CD4-positive, alpha-beta T cell treated with Interferon gamma for 1 hour (primary cell): ENCODE measurements at places on chromosomes 3 and 15.

- DNase-seq, result peak; percentile 58
Observed at GRCh38 chr15:73318463-73319351, 50.1 kb downstream of the HCN4 start.

DNA sequence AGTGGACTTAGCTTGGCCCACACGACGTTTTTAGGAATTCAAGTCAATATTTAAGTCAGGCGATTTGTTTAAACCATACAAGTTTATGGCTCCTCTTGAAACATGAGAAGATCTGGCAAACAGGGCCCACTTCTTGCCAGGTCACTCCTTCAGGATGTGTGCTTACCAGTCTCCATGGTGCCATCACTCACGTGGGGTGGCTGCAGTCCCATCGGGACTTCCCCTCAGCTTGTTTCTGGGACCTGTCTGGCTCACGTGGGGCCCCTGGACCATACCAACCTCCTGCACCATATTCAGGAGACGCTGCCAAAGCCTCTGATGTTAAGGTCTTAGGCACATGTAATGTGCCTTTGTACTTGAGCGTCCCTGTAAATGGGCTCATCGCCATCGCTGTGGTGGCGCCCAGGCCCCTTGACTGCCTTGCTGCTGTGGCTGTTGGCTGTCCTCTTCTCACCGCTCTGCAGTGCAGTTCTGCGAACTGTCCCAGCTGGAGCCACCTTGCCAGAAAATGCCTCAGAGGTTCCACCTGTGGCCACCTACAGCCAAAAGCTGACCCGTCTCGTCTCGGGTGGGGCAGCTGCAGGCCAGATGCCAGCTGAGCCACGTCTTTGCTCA, 8.9 kb downstream of the MCM2 start:
- no peak for DNase-seq

DNA sequence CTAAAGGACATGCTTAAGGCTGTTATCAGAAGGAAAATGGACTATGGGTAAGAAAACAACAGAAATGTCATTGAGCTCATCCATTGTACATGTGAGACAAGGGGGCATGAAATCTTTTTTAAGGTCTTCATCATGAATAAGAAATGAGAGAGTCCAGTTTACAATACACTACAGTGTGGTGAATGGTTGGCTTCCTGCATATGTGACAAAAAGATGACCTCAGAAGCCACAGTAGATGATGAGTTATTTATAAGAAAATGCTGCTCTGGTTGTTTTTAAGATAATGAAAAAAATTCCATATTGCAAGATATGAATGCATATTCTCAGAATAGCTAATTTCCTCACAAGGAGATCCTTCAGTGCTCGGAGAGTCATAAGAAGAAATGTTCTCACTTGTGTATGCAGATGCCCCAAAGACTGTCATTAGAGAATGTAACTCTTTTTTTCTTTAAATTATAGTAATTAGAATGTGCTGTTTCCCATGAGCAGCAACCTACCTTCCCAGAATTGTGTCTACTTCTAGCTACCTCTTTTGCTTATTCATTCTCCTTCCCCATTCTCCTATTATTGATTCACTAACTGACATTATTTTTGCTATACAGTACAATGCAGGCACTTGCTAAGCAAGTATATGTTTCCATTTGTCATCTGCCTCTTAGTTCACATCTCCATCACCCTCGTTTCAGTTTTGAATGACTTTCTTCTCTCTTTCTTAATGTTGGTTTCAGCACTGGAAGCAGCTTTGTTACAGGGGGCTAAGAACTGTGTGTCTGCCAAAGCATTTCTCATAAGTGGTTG, 152.0 kb upstream of the PEX5L start:
- DNase-seq, result no peak

DNA sequence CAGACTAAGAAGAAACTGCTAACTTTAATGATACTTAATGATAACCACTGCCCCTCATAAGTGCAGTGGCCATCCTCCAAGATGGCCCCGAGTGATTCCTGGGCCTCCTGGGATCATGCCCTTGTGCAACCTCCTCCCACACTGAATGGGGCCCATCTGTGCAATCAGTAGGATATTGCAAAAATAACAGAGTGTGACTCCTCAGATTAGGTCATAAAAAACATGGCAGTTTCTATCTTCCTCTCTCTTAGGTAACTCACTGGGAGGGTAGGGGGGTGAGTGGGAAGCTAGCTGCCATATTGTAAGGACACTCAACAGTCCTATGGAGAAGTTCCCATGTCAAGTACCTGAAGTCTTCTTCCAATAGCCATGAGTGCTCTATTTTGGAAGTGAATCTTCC, 173.0 kb downstream of the SHQ1 start:
- no peak for DNase-seq

DNA sequence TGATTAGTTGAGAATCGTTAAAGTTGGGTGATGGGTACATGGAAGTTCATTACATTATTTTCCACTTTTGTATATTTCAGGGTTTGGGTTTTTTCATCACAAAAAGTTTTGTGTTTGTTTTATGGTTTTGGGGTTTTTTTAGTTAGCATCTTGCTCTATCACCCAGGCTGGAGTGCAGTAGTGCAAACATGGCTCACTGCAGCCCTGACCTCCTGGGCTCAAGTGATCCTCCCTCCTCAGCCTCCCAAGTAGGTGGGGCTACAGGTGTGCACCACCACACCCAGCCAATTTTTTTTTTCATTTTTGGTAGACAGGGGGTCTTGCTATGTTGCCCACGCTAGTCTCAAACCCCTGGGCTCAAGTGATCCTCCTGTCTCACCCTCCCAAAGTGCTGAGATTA, 100.1 kb upstream of the CHD2 start:
- DNase-seq, result no peak

DNA sequence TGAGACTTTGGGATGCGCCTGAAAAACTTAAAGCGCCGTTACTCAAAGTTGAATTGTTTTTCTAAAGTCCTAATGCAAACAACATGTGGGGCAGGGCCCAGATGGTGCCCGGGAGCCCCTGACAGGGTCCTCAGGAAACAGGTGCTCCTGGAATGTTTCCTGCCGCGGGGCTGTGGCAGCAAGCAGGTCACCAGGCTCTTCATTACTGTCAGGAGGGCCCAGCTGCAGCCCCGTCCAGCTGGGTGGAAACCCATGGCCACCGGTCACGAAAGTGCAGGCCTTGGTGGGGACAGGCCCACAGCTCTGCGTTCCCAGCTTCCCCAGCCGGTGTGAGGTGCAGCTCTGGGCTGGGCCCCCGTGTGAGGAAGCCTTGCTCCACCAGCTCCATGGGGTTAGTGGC, 63.9 kb upstream of the GATA2 start:
- DNase-seq, result no peak

GRCh38 chr15:67322481-67322880, 67.9 kb downstream of the IQCH start:
- no peak for DNase-seq

DNA sequence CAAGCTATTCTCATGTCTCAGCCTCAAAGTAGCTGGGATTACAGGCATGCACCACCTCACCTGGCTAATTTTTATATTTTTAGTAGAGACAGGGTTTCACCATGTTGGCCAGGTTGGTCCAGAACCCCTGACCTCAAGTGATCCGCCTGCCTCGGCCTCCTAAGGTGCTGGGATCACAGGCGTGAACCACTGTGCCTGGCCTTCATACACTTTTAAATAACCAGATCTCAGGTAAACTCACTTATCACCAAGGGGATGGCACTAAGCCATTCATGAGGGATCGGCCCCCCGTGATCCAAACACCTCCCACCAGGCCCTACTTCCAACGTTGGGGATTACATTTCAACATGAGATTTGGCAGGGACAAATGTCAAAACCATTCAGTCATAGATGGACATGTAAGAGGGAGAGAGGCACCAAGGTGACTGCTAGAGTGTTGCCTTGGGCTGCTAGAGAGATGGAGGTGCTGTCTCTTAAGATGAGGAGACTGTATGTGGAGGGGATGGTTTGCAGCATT, 13.3 kb upstream of the DOCK3 start:
- DNase-seq, result no peak

DNA sequence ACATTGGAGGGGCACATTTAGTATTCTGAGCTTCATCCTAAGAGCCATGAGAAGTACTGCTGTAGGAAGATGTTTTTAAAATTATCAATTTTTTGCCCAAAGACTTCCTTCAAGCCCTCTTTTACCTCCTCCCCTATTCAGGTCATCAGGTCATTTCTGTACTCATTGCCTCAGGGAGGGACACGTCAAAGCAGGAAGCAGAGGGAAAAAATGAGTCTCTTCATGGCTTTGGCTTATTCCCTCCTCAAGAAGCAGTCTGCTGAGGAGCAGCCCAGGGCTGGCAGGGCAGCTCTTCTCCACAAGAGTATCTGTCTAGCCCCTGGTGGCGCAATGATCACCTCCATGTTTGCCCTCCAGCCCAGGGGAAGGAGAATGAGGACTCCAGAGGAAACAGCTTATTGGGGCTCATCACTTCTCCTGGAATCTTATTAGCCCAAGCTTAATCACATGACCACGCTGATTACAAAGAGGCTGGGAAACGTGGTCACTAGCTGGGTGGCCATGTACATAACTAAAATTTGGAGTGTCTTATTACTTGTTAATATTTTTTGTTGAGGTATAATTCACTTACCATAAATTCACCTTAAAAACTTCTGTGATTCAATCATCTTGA, 44.2 kb upstream of the GATA2 start:
- no peak for DNase-seq

DNA sequence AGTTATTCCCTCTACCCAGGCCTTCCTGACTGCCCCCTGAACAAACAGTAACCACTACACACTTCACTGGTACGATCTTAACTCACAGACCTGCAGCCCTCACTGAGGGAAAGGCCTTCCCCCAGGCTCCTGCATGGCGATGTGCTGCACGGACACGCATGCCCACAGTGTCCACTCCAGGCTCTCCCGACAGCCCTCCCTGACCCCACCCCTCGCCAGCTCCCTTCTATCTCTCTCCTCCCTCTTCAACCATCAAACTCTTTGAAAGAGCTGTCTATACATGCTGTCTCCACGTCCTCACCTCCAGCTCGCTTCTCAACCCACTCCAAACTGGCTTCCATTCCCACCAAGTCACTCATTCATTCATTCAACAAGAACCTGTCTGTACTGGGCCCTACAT, 3.9 kb downstream of the SCN5A start:
- DNase-seq, result no peak

DNA sequence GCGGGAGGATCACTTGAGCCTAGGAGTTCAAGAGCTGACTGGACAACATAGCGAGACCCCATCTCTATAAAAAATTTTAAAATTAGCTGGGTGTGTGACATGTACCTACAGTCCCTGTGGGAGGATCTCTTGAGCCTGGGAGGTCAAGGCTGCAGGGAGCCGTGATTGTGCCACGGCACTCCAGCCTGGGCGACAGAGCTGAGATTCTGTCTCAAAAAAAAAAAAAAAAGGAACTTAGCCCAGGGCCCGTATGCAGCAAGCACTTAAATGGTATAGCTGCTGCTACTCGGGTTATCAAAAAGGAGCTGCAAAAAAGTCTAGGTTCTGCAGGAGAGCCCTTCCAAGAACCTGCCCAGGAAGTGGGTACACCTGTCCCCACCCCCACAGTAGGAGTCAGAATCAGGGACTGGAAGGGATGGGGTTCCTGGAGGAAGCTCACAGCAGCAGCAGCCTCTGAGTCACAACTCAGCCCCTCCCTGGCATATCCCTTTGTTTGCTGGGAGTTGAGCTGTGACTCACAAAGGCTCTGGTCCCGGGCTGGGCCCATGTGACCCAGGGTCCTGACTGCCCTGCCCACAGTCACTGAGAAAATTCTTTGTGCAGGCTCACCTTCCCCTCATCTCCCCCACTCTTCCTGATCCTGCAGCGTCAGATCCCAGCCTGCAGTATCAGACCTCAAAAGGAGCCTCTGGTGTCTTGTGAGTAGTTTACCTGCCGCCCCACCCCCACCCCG, at the start of gene SPATA12:
Gene SPATA12 (plus strand): TSS at position 576 of the 733 bp plus-strand sequence. CDS start 13,031 bp downstream, outside the sequence.
- peak; percentile 59 for DNase-seq

DNA sequence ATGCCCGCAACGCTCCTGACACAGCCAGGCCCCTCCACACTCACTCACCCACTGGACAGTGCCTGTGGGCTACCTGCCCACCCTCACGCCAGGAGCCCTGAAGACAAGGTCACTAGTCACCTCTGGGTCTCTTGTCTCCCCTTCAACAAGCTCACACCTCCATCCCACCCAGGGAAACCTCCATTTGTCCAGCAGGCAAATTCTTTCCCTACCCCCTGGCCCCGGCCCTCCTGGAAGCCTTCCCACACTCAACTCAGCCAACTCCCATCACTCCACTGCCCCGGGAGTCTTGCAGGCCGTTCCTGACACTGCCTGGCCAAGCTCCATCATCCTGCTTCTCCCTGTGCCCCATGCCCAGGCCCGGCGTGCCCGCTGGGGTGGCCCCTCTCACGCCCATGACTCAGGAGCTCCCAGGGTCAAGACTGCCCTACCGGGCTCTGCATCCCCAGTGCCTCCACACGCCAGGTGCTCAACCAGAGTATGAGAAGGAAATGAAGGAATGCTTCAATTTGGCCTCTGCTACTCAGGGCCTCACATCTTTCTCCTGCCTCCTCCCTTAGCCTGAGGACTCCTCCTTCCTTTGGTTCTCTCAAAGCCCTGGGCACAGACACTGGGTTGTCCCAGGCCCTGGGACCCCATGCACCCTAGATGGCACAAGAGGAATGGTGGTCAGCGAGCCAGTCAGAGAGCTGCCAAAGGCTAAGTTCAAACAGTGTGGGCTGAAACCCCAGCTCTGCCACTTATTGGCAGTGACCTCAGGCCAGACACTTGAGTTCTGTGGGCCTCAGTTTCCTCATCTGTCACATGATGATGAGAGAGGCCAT, 88.6 kb downstream of the SEC22A start:
- no peak for DNase-seq

DNA sequence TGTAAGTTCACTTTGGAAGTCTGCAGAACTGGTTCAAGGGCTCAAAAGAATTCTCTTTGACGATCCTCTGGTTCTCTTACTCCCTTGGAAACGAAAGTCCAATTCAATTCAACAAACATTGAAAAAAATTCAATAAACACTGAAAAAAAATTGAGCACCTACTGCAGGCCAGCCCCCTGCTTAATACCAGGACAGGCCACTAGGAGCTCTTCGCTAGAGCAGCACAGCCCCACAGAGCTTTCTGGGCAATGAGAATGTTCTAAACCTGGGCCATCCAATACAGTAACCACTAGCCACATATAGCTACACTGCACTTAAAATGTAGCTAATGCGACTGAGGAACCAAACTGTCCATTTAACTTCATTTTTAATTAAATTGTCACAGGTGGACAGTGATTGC, 50.4 kb upstream of the DCLK3 start:
- no peak for DNase-seq

DNA sequence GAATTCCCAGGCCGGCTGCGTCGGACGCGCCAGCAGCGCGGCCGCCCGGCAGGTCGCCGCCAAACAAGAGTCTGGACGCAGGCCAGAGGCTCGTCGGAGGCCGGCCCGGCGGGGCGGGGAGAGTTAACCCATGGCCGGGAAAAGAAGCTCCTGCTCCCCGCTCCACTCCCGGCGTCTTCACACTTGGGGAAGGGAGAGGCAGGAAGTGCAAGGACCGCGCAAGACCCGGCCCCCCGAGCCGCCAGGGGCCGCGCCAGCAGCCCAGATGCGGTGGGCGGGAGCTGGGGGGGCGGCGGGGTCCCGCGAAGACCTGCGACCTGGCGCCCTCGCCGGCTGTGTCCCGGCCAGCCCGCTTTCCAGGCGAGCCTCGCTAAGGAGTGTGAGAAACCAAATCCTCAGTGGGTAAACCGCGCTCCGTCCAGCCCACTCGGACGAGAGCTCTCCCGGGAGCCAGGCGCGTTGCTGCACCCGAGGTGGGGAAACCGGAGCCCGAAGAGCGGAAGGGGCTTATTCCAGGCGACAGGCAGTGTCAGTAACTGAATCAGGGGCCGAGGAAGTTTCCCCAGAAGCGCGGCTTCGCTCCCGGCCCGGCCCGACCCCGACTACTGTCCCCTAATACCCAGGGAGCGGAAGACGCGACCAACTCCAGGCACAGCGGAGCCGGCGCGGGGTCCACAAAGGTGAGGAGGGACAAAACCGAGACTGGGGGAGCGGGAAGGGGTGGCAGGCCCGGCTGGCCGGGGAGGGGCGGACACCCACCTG, 721 bp downstream of the ADAMTS7 start:
- no peak for DNase-seq
